Esophagus (tissue), 2 donors: ENCODE measurements at places on chromosomes 3 and 15. TPM values are rescaled to one million over a fixed set of nuclear protein-coding genes. Genes with fewer than 3 reads are reported as not detected.

Gene CFAP91
- polyA plus RNA-seq: 0.44 TPM

Gene ERC2
- 0.18 TPM for polyA plus RNA-seq

Gene SKOR1
- polyA plus RNA-seq: 0.16 TPM

Gene SERF2
- polyA plus RNA-seq: 2,170 TPM

Gene ACTRT3
- 1.1 TPM for polyA plus RNA-seq

Gene LSAMP
- 0.10 TPM for polyA plus RNA-seq

Gene PYGO1
- 0.65 TPM for polyA plus RNA-seq

Gene CPB1
- polyA plus RNA-seq: 0.29 TPM

Gene MORC1
- not detected for polyA plus RNA-seq

Gene LRTM1
- polyA plus RNA-seq: not detected

Gene SLC22A14
- polyA plus RNA-seq: 0.19 TPM

Gene GNAI2
- polyA plus RNA-seq: 52.2 TPM

Gene OXTR
- 1.4 TPM for polyA plus RNA-seq

Gene SAMD7
- polyA plus RNA-seq: not detected

Gene GUCA1C
- polyA plus RNA-seq: not detected

Gene COL8A1
- 0.84 TPM for polyA plus RNA-seq

Gene ANKRD34C
- polyA plus RNA-seq: not detected

Gene HRG
- 0.05 TPM for polyA plus RNA-seq

Gene CCR3
- polyA plus RNA-seq: not detected

Gene COL7A1
- 265 TPM for polyA plus RNA-seq

Gene SMCO1
- not detected for polyA plus RNA-seq

Gene CRABP1
- 0.11 TPM for polyA plus RNA-seq

Gene TTBK2
- polyA plus RNA-seq: 1.5 TPM

Gene CHRNA7
- 0.15 TPM for polyA plus RNA-seq

Gene ANKUB1
- not detected for polyA plus RNA-seq

Gene MUSTN1
- 13.1 TPM for polyA plus RNA-seq

Gene IGF2BP2
- 0.62 TPM for polyA plus RNA-seq

Gene IQCF5
- not detected for polyA plus RNA-seq

Gene ACOX2
- polyA plus RNA-seq: 19.7 TPM

Gene SATB1
- 6.1 TPM for polyA plus RNA-seq

Gene CLSTN2
- polyA plus RNA-seq: 0.20 TPM

Gene TRPM1
- 0.37 TPM for polyA plus RNA-seq

Gene CX3CR1
- 0.14 TPM for polyA plus RNA-seq

Gene CYP8B1
- not detected for polyA plus RNA-seq

Gene ZBBX
- polyA plus RNA-seq: not detected

Gene LAMB2
- 219 TPM for polyA plus RNA-seq

Gene MYLK
- polyA plus RNA-seq: 14.2 TPM

Gene PDZRN3
- 17.2 TPM for polyA plus RNA-seq

Gene CATSPER2
- polyA plus RNA-seq: 7.4 TPM

Gene FAM81A
- polyA plus RNA-seq: 0.12 TPM

Gene PRSS50
- 0.06 TPM for polyA plus RNA-seq

Gene ST3GAL6
- 1.8 TPM for polyA plus RNA-seq

Gene RASL12
- 10.9 TPM for polyA plus RNA-seq

Gene DNAJC17
- 88.1 TPM for polyA plus RNA-seq

Gene LMCD1
- polyA plus RNA-seq: 17.2 TPM

Gene LXN
- 7.0 TPM for polyA plus RNA-seq

Gene PROS1
- 4.4 TPM for polyA plus RNA-seq

Gene EBLN2
- 0.92 TPM for polyA plus RNA-seq

Gene REC114
- polyA plus RNA-seq: not detected

Gene NANOGP8
- 0.16 TPM for polyA plus RNA-seq

Gene SCN5A
- polyA plus RNA-seq: 0.05 TPM

Gene KLHL40
- polyA plus RNA-seq: not detected

Gene MORF4L1
- polyA plus RNA-seq: 126 TPM

Gene HRH1
- 2.2 TPM for polyA plus RNA-seq
